Activated CD4-positive, alpha-beta memory T cell treated with anti-CD3 and anti-CD28 coated beads for 36 hours (primary cell): ENCODE measurements at places on chromosomes 1 and 21. TPM values are rescaled to one million over a fixed set of nuclear protein-coding genes. Genes with fewer than 3 reads are reported as not detected.

TTC24 gene
- total RNA-seq = 0.90 TPM

CCDC27 gene
- total RNA-seq = not detected

ATAD3C gene
- total RNA-seq = 1.2 TPM

S100A9 gene
- not detected for total RNA-seq

C8B gene
- total RNA-seq = not detected

SPATA45 gene
- total RNA-seq = 0.51 TPM

HSPB7 gene
- total RNA-seq = not detected

PLXNA2 gene
- total RNA-seq = 0.29 TPM

TMEM51 gene
- not detected for total RNA-seq

ILDR2 gene
- 12.5 TPM for total RNA-seq

CD1E gene
- total RNA-seq = not detected

ADGRL2 gene
- total RNA-seq = not detected

DDAH1 gene
- total RNA-seq = not detected

JTB gene
- total RNA-seq = 134 TPM

SFN gene
- 1.5 TPM for total RNA-seq

PPIAL4G gene
- 0.14 TPM for total RNA-seq
